Activated naive CD4-positive, alpha-beta T cell treated with Interleukin-2 at 50 U/mL for 16 hours (primary cell): ENCODE measurements at places on chromosomes 3 and 15.

DNA sequence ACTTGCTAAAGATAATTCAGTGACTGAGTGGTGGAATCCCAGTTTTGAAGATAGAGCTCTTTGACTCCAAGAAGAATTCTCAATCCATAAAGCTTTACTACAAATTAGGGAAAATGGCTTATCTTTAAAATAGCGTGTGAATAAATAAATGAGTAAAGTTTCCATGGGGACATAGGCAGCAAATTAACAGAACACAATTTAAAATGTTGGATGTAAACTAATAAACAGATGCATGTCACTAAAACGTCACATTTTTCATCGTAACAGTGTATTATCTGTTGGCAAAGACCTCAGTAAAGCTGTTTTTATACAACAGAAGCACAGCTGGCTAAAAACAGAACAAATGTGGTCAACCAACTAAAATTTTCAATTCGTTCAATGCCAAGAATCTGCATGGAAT lies 913.9 kb upstream of the CFAP20DC start:
- no peak for DNase-seq

DNA sequence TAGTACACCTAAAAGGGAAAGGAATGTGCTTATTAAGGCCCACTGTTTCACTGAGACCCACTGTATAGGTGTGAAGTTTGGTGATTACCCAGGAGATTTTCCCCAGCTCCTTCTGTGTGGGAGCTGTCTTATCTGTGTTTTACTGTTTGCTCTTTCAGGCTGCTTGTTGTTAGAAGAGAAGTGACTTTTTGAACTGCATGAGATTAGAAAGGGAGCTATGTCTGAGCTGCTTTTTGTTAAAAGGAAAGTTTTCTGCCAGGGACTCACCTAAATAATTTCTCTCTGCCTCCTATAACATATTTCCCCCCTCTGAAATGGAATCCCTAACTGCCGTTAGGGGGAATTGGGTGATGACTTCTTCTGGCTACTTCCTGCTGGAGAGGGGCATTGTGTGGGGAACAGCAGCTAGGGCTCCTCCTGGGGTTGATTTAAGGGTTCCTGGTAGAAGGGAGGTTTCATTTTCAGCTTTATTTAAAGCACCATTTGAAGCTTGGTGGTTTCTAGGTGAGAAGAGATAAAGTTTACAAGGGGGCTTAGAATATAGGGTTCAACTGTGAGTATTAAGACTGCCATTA lies 77.1 kb upstream of the ATP11B start:
- no peak for DNase-seq

GRCh38 chr15:27906802-27907201 lies 192.3 kb downstream of the OCA2 start:
- no peak for DNase-seq

DNA sequence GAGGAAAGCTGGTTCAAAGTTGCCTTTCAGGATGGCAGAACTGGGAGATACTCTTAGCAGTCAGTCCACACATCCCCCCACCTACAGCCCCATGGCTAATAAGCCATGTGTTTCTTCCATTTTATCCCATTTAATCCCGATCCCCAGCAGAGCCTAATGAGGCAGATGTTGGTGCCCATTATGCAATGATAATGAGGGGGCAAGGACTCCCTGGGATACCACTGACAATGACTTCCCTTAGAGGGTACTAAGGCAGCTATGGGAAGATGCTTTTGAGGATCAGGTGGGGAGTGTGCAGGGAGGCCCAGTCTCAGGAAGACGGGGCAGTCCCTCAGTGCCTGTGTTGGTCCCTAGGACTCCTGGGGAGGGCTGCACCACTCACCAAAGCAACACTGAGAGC lies 43.8 kb upstream of the TBC1D21 start:
- no peak for DNase-seq

- no peak for DNase-seq
Measured at GRCh38 chr15:85479071-85479647, 98.8 kb downstream of the AKAP13 start.

GRCh38 chr3:170760174-170760526 lies 109.8 kb downstream of the RPL22L1 start:
- DNase-seq: no peak

DNA sequence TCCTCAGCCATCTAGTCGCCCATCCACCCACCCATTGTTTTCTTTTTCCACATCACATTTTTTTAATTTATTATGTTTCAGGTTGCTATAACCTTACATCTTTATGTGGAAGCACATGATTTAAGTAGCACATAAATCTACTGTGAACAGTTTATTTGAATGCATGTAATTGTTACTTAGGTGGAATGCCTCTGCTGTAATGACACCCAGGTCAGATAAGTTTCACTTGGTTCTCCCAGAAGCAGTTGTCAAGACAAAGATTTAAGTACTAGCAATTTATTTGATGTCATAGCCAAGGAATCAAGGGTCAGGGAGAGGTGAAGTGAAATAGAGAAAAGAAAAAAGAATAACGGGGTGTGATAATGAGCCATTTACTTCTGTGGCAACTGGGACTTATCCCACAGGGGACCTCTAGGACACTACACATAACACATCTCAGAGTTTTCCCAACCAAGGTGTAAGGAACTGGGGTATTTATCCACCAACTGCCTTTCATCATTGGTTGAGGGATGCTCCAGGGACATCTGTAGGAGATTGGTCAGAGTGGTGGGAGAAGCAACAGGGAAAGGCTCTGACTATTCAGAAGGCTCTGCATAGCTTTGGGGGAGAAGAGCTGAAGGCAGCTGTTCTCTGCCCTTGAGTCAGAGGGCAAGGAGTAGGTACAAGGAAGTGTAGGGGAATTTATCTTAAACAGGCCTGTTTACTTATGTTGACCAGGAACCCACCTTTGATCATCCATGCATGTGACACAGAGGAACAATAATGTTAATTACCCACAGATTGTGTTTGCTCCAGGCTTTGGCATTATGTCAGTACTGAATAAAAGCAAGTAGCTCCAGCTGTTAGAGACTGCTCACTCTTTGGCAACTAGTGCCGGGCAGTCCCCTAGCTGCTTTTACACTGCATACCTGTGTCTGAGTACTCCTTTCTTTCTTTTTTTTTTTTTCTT lies 94.8 kb downstream of the CD200R1L start:
- no peak for DNase-seq

GRCh38 chr15:69648775-69649735 lies 196.4 kb downstream of the RPLP1 start:
- DNase-seq: no peak

- DNase-seq: no peak
Measured at GRCh38 chr15:101038327-101039003, 119.3 kb downstream of the LRRK1 start.

- no peak for DNase-seq
Measured at GRCh38 chr15:79192462-79193036, 90.0 kb upstream of the ANKRD34C start.

GRCh38 chr3:128280481-128281052 lies 127.3 kb downstream of the EEFSEC start:
- no peak for DNase-seq
